ENCODE measurements at places on chromosomes 3 and 15. TPM values are rescaled to one million over a fixed set of nuclear protein-coding genes. Genes with fewer than 3 reads are reported as not detected.

HTR3E gene
- total RNA-seq = not detected

CNTN4 gene
- 0.73 TPM for total RNA-seq

MAPKAPK3 gene
- total RNA-seq = 54.0 TPM

CFAP44 gene
- total RNA-seq = 3.0 TPM

CD200 gene
- total RNA-seq = 0.12 TPM

CKMT1B gene
- total RNA-seq = not detected

GHRL gene
- 0.36 TPM for total RNA-seq

MUC20 gene
- total RNA-seq = 0.65 TPM

TMEM207 gene
- not detected for total RNA-seq

C3orf49 gene
- total RNA-seq = not detected

RFTN1 gene
- 126 TPM for total RNA-seq

SLC28A2 gene
- not detected for total RNA-seq

KCNAB1 gene
- total RNA-seq = not detected

PTPRG gene
- total RNA-seq = 167 TPM

EPHA3 gene
- total RNA-seq = 0.65 TPM

ANKUB1 gene
- 0.16 TPM for total RNA-seq

FETUB gene
- not detected for total RNA-seq

HAUS2 gene
- total RNA-seq = 25.8 TPM

ITIH1 gene
- not detected for total RNA-seq

TTLL13 gene
- 0.16 TPM for total RNA-seq

NOX5 gene
- 0.49 TPM for total RNA-seq

PRC1 gene
- 21.1 TPM for total RNA-seq

PCOLCE2 gene
- total RNA-seq = 1.3 TPM

SUSD5 gene
- total RNA-seq = 16.1 TPM

CFAP92 gene
- not detected for total RNA-seq

MAP6D1 gene
- total RNA-seq = 2.8 TPM

UQCC5 gene
- 1.9 TPM for total RNA-seq

GHSR gene
- total RNA-seq = not detected

FOXB1 gene
- total RNA-seq = not detected

ILDR1 gene
- total RNA-seq = not detected

FAM81A gene
- 0.12 TPM for total RNA-seq

SLC9A9 gene
- 23.7 TPM for total RNA-seq

MAGEL2 gene
- total RNA-seq = 0.24 TPM

ATP8B4 gene
- total RNA-seq = 16.6 TPM

LARP6 gene
- total RNA-seq = 56.6 TPM

SLC15A2 gene
- 0.32 TPM for total RNA-seq

GJD2 gene
- total RNA-seq = 0.12 TPM

C3orf33 gene
- 2.4 TPM for total RNA-seq

AMOTL2 gene
- total RNA-seq = 611 TPM

CCDC71 gene
- 36.8 TPM for total RNA-seq
